Brain microvascular endothelial cell (primary cell): ENCODE measurements at places on chromosomes 5 and 9.

GRCh38 chr5:125394661-125395280 is 648.3 kb upstream of the ZNF608 start:
- no peak for DNase-seq

- no peak for DNase-seq
Observed at GRCh38 chr9:5430912-5431311, 6.8 kb downstream of the PLGRKT start.

GRCh38 chr9:129176701-129177442 is 1.2 kb downstream of the IER5L start:
- DNase-seq = peak; percentile 20

DNA sequence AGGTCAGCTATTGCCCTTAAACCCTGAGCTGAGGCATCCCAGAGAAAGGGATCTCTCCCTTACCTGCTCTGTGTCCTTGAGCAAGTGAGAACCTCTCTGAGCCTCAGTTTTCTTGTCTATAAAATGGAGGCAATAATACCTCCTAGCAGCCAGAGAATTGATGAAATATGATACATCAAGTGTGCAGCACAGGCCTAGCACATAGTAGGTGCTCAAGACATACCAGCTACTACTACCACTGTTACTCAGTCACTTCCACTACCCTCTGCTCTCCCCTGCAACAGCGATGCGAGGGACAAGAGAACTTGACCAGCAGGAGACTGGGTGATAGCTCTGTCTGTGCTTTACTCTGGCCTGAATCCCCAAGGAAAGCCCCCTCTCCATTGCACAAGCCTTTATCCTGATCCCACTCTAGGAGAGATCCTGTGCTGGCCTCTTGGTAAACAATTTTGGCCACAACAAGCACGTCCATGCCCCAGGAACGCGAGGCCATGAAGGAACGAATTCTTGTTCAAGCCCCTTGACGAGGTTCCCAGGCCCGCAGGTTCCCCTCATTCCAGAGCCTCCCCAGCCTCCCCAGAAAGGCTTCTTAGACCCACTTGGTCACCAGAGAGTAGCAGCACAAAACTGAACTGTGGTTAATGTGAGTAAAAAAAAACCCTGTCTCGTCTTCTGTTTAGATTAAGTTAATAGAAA is 39.4 kb downstream of the LRSAM1 start:
- DNase-seq = no peak

DNA sequence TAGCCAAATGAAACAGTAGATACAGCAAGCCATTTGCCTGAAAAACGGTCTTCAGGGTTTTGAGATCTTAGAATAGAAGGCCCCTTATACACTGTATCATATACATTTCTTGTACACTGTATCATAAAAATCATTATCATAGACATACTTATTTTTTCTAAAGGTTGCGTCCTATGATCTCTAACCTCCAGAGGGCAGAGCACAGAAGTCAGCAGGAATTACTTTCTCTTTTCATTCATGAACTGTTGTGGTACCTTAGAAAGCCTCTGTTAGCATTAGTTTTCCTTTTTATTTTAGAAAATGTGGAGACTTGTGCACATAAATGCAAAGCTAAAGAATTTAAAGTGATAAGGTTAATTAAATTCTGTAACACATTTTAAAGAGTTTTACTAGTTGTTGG is 115.4 kb downstream of the OXCT1 start:
- DNase-seq = no peak

GRCh38 chr5:13809921-13810320 is 134.6 kb downstream of the DNAH5 start:
- DNase-seq = no peak

- DNase-seq = no peak
Observed at GRCh38 chr5:82699737-82700136, 377.5 kb downstream of the TMEM167A start.

GRCh38 chr5:59174248-59174844 is 591.5 kb downstream of the RAB3C start:
- DNase-seq = peak; percentile 58

GRCh38 chr9:34431667-34432066 is 26.7 kb downstream of the FAM219A start:
- no peak for DNase-seq

DNA sequence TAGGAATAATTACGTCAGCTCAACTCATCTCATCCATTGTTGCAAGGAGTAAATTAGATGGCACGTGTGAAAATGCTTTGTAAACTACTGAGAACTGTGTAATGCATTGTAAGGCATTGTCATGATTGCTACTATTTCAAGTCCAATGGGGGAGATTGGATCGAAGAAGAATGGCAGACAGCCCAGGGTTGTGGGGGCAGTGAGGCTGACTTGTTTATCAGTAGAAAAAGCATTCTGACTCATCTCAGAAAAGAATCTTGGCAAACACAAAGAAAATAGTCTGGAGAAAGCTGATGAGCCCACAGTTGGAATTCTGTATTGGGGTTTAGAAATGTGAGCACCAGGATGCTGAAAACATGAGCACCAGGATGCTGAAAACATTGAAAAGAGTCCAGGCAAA is 28.0 kb upstream of the DAP start:
- peak; percentile 92 for DNase-seq

DNA sequence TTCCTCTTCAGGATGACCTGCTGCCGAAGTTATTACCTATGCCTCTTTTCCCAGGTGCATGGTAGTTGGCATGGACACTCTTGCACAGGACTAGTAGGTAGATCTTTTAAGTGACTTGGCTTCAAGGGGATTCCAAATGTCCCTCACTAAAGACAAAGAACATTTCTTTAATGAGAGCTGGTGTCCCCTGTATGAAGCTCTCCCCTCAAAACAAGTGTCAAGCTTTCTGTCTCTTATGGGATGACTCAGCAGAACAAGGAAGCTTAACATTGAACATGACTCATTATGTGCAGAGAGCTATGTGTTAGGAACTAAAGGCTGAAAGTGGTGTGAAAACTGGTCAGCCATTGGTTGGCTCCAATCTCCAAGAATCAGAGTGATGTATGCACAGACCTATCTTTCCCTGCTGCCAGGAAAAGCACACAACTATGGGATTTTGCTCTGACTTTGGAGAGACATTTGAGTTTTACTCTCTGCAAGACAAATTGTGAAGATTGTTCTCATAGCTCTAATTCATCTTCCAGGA is 120.5 kb downstream of the PRDM6 start:
- peak; percentile 93 for DNase-seq

DNA sequence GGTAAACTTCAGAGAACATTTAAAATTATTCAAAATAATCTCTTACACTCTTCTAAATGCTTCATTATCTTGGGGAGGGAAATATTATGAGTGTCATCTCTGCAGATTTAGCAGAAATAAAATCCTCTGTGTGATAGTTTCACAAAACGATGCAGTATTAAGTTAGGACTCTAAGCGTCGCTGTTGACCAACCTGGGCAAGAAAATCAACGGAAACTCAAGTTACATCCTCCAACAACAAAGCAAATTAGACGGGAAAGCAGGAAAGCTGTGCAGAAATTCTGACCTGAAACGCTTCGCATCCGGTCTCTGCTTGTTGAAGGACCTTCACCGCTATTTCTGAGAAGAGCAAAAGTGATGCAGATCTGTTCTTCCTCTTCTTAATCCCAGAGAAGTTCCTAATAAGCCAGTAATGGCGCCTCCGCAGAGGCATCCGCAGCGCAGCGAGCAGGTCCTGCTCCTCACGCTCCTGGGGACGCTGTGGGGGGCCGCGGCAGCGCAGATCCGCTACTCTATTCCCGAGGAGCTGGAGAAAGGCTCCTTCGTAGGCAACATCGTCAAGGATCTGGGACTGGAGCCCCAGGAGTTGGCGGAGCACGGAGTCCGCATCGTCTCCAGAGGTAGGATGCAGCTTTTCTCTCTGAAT is at the start of gene PCDHGA6:
TSS of gene PCDHGA6 (plus strand) at position 219 of the 645 bp plus-strand sequence. CDS start at position 412, 193 bp downstream.
- no peak for DNase-seq

DNA sequence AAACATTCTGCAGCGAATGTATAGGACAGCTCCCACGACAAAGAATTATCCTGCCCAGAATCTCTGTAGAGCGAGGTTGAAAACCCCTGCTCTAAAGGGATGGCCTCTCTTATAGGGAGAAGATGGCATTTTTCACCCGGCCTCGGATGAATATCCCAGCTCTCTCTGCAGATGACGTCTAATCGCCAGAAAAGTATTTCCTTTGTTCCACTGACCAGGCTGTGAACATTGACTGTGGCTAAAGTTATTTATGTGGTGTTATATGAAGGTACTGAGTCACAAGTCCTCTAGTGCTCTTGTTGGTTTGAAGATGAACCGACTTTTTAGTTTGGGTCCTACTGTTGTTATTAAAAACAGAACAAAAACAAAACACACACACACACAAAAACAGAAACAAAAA is 17.4 kb upstream of the RARS1 start:
- DNase-seq = peak; percentile 81

DNA sequence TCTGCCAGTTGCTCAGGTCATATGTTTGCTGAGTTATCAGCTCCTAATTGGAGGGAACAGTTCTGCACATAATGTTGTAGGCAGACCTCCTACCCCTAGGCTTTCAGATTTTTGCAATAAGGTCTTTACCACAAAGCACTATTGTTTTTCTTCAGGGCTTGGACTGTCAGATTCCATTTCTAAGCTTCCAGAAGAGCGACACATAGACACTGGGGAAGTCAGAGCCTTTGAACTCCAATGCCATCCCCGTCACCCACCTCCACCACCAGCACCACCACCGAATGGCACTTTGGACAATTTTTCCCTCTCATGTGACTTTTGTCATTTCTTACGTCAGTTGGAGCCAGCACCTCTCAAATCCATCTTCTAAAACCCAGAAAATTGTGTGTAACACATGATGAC is 28.3 kb upstream of the SPRY4 start:
- no peak for DNase-seq

DNA sequence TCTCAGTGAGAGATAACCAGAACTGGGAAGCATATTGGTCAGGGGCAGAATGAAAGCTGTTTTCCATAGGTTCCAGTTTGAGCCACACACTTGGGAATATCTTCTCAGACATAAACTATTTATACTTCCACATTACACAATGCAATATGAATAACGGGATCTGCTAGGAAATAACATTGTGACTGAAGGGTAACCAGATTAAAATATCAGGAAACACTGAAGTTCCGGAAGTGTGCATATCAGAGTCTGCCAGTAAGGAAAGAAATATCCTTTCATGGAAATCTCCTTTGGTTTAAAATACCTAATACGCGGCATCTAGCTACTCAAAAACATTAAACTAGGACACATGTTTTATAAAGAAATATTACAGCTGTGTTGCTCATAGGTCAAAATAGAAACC is 56.3 kb downstream of the ST8SIA4 start:
- DNase-seq = no peak
